ENCODE measurements at places on chromosomes 16 and 17.
A peak's percentile ranks its signal among the peaks of the same experiment; 100 is the strongest.

GRCh38 chr17:57861000-57861789 is 11.4 kb upstream of the MRPS23 start:
- DNase-seq, result peak; percentile 42

- DNase-seq, result no peak
Measured at GRCh38 chr17:79011451-79012147, 2.0 kb upstream of the CANT1 start.

DNA sequence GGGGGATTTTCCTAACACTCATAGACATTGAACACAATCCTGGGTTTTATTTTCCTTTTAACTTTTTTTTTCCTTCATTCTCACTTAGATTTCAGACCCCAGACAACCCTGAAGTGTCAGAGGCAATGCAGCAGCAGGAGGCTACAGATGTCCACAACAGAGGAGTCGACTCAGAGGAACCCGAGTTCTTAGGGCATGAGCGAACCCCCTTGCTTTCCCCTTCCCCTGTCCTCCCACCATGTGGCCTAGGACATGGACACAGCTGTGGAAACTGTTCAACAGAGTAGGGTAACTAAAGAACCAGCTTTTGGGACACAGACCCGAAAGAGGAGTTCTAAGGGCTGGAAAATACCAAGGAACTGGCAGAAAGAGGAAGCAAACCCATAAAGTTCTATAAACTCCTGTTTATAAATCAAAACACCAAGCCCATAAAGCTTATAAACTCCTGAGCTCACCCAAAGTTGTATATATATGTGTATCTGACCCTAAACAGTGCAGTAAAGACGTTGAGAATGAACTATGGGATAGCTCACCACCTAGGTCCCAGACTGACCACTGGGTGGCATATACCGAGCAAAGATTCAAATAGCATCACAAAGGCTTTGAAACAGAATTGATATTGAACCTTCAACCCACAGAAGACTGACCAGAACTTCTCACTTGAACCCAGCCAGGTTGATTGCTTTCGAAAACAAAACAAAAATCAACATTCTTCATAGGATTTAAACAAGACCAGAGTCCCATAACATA is 33.9 kb downstream of the CMTM4 start:
- DNase-seq, result no peak

DNA sequence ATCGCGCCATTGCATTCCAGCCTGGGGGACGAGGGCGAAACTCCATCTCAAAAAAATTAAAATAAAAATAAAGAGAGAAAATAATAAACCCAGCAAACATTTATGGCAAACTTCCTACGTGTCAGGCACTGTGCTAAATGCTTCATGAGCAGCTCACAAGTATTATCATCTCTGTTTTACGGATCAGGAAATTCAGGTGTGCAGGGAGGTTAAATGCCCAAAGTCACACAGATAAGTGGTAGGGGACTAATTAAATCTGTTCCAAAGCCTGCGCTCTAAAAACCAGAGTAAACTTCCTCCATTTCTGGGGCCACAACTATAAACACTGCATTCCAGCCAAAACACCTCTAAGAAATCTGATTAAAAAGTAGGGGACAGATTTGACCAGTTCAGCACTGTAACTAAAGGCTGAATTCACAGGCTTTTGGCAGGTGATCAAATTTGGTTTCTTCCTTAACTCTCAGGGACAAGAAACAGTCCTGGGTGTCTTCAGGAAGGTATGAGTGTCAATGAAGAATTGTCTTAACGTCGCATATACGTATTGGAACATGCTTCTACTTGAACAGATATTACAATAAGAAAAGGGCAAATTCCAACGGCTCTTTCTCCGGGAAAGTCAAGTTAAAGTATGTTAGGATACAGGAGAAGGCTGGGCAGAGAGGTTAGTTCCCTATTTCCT is 996 bp downstream of the STRADA start:
- DNase-seq, result no peak

DNA sequence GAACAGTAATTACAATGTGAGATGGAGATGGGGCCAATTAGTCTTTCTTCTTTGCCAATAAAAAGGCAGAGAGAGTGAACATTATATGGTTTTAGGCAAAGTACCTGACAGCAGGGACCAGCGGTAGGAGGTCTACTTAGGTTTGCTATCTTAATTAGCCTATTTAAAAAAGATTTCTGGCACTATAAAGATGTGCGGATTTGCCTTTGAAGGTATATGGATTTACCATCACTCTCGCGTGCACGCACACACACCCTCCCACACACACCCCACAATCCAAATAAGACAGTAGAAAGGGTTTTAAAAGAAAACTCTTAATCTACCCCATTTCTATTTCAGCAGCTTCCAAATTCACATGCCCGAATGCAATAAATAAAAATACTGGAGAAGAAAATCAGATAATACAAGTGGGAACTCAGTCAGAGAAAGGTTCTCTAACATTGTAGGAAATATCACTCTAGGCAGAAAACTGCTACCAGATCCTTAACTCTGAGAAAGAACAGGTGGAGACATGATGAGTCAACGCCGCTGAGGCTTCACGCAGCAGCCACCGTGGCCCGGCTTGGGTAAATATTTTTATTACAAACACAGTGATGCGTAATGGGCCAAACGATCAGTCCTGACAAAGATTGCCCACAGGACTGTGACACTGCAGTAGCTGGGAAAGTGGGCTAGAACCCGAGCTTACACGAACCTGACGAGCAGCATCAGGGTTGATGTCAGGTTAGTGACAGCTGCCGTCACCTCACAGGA is 66.6 kb upstream of the AXIN2 start:
- DNase-seq, result no peak

GRCh38 chr17:82021107-82021899 is 1.4 kb downstream of the CENPX start:
- DNase-seq, result peak; percentile 60

GRCh38 chr17:13140750-13141149 is 122.9 kb upstream of the ELAC2 start:
- no peak for DNase-seq

DNA sequence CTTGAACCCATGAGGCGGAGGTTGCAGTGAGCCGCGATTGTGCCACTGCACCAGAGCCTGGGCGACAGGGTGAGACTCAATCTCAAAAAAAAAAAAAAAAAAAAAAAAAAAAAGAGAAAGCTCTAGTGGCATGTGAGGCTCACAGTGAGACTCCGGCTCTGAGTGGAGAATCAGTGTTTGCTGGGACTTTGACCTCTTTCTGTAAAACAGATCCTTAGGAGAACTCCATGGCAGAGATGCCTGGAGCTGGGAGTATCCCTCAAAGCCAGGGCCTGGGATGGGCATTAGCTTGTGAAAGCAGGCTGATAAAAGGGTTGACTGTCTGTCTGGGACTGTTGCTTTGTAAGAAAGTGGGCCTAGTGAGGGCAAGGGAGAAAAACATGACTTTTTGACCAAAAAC is 46.4 kb downstream of the ZNF207 start:
- no peak for DNase-seq

All from activated CD4-positive, alpha-beta T cell treated with anti-CD3 and anti-CD28 coated beads, Interleukin-2, amount 50 U/mL, for 1 hour (primary cell).